Omental fat pad (tissue), 4 donors: ENCODE measurements at places on chromosomes 6 and 20.

GRCh38 chr20:62835931-62836861, 19.3 kb downstream of the COL9A3 start:
- DNase-seq = no peak

DNA sequence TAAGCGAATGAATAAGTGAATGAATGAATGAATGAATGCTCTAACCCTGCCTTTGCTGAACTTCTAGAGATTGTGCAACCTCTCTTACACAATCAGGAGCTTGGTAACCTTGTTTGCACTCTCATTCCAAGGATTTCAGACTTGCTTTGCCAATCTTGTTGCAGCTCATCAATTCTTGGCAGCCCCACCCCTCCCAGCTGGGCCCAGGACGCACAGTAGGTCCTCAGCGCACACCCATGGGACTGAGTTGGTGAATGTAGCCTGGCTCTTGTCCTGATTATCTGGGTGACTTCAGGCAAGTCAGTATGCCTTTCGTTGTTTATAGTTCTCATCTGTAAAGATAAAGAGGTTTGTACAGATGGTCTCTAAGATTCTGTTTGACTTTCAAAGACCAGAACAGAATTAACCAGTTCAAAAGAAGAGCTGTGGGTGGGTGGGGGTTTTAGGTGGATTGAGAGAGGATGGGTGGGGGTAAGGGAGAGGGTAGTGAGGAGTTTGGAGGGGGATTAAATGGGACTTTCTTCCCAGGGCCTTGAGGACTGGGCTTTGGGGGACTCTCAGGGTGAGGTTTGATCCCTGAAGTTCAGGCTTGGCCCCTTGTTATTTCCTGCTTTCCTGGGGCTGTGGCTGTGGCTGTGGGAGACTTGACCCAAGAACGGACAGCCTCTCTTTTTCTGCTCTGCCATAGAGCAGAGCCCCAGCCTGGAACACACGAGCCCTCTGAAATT, 33.2 kb downstream of the VEGFA start:
- no peak for DNase-seq

GRCh38 chr20:51950926-51951325, 148.6 kb upstream of the SALL4 start:
- DNase-seq = no peak

GRCh38 chr6:36098920-36099647, 31.2 kb upstream of the MAPK13 start:
- DNase-seq = no peak

GRCh38 chr6:155188707-155189496, 74.9 kb upstream of the CLDN20 start:
- no peak for DNase-seq

- no peak for DNase-seq
Measured at GRCh38 chr6:113187661-113188060, 669.5 kb upstream of the MARCKS start.
